ENCODE measurements at places on chromosomes 4 and X.

GRCh38 chr4:18342847-18343246, 321.3 kb upstream of the LCORL start:
- DNase-seq: no peak

GRCh38 chrX:110748256-110748806, 47.3 kb downstream of the CHRDL1 start:
- no peak for DNase-seq

DNA sequence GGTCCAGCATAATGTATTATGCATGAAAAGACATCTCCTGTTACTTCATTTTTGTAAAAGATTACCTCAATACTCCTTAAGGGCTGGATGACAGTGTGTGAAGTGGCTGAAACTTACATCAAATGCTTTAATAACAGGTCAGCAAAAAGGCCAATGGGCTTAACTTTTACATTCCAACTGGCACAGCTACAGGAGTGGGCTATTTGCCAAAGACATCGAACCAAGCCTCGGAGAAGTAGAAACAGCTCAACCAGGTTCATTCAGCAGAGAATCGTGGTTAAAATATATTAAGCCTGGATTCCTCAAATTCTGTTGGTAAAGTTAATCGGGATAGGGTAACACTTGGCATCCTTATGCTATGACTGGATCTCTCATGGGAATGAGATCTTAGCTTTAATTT, 639.7 kb downstream of the TRIML1 start:
- DNase-seq: no peak

DNA sequence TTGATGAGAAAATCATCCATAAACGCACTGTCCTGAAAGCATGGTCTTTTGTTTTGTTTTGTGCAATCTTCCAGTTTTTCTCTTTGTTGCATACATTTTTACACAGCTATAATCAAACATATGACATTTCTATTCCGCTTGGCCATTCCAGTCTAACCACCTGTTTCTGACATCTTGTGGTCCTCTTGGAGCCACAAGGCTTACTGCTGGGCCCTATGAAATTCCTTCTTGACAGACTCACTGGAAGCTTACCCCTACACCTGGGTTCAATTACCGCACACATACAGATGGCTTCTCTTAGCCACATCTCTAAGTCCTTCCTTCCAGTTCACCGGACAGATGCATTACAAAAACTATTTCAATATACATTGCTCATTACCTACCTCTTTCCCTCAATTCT, 72.4 kb downstream of the PAPSS1 start:
- DNase-seq: no peak

DNA sequence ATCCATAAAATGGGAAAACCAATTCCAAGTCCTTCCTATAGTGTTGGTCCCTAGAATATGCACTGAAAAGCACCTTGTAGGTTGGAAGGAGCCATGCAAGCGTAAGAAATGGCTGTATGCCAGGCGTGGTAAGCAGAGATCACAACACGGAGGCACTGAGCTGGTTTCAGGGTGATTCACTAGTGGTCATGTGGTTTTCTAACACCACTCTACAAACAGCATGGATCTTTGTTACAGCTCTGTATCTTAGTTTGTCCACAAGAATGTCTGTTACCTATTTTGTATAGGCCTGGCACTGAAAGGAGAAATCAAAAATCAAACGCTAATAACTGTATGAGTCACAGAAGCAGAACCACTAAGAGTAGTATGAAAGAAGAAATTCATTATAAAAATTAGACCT, 71.9 kb downstream of the MAGEB17 start:
- no peak for DNase-seq

DNA sequence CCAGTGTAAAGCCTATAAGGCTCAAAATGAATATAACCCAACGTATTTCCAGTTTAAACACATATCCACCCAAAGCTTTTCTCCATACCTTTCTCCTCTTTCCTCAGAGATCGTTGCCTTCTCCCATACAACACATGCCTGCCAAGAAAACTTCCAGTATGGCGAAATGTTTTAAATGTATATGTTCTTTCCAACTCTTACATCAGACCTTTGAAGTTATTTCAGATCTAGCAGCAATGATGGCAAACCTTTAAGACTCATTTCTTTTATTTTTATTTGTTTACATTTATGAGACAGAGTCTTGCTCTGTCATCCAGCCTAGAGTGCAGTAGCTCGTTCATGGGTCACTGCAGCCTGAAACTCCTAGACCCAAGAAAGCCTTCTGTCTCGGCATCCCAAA, 265.4 kb downstream of the BMPR1B start:
- DNase-seq: no peak

DNA sequence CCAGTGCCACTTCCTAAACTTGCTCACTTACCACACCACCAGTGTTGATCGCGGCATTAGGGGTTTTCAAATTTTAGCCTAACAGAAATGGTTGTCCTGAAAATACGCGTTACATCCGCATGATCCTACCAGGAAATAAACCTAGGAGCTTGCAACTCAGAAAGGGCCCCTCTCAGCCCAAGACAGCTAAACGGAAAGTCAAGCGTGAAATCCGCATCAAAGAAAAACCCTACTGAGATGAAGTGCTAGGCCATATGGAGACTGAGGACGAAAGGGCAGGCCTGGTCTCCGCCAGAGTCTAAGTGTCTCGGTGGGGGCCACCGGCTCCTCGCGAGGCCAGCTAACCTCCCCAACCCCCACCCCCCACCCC, 626 bp downstream of the YTHDC1 start:
- no peak for DNase-seq

Data from posterior cingulate gyrus (tissue), 11 donors.